NCI-H446 treated with DMSO at 0.1 percent for 48 hours (cell line): ENCODE measurements at places on chromosomes 1 and 21.

- no peak for DNase-seq
Observed at GRCh38 chr1:189880135-189880534, 597.5 kb downstream of the BRINP3 start.

- no peak for DNase-seq
Observed at GRCh38 chr1:73331726-73332125, 866.2 kb downstream of the LRRIQ3 start.

- DNase-seq = no peak
Observed at GRCh38 chr1:54400329-54400728, 5.9 kb downstream of the SSBP3 start.

- DNase-seq = no peak
Observed at GRCh38 chr1:14999441-14999840, 154.1 kb upstream of the TMEM51 start.

DNA sequence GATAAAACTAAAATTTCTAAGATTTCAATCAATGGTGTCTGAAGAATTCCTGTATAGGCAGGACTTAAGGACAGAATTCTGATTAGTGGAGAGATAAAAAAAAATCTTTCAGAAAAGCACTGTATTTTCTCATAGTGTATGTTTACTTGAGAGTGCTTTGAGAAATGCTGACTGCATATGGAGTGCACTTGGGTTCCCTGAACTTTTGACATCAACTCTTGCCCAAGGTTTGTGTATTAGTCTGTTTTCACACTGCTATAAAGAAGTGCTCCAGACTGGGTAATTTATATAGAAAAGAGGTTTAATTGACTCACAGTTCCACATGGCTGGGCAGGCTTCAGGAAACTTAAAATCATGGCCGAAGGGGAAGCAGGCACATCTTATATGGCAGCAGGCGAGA is 275.0 kb downstream of the LRRC40 start:
- DNase-seq = no peak
